Spinal cord (tissue), 10 donors: ENCODE measurements at places on chromosomes 3 and 15.

DNA sequence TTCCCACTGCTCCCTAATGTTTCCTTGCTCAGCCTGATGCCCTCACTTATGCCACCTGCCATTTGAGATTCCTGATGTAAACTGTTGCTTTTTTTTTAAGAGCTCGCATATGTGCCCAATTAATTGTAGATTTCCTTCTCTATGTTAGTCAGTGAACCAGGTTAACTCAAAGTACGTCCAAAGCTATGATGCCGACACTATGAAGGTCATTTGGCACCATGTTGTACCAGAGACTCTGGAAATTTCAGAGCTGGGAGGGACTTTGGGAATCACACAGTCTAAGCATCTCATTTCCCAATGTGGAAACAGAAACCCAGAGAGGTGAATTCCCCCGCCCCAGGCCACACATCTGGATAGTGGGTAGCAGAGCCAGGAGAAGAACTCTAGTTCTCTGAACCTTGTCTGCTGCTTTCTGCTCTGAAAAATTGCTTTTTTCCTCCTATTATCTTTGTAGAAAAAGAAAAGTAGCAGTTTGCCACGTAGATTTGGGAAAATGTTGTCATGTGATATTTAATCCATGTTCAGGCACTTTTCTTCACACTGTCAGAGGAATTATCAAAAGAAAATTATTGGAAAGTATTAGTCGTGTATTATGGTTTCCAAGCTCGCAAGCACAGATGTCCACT is 38.5 kb upstream of the TNFAIP8L3 start:
- no peak for DNase-seq

DNA sequence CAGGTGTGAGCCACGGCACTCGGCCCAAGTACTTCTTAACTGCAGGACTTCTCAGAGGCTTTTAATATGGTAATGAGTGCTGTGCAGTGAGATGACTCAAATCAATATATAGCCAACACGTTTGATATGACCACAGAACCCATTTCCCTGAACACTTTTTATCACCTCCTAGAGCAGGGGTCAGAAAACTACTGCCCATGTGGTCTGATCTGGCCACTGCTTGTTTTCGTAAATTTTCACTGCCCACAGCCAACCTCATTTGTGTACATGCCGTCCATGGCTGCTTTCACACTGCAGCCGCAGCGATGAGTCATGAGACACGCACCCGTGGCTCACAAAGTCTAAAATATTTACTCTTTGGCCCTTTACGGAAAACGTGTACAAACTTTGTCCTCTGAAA is 179.2 kb downstream of the RORA start:
- no peak for DNase-seq

DNA sequence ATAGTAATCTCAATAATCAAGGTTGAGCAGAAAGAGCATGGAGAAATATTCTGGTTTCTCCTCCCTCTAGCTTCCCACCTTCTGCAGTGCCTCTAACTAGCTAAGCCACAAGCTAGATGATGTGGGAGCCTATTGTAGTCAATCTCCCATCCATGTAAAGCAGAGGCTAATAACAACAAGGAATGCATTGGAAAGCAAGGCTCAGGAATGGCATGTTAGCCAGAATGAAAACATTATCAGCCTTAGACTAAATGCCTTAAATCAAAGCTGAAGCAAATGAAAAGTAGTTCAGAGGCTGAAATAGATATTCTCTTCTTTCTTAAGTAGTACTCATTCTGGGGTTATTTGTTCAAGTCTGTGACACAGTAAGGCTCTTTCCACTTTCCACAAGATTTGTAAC is 350.3 kb upstream of the DPPA4 start:
- no peak for DNase-seq

GRCh38 chr3:33250712-33251111 is 26.5 kb upstream of the FBXL2 start:
- no peak for DNase-seq

DNA sequence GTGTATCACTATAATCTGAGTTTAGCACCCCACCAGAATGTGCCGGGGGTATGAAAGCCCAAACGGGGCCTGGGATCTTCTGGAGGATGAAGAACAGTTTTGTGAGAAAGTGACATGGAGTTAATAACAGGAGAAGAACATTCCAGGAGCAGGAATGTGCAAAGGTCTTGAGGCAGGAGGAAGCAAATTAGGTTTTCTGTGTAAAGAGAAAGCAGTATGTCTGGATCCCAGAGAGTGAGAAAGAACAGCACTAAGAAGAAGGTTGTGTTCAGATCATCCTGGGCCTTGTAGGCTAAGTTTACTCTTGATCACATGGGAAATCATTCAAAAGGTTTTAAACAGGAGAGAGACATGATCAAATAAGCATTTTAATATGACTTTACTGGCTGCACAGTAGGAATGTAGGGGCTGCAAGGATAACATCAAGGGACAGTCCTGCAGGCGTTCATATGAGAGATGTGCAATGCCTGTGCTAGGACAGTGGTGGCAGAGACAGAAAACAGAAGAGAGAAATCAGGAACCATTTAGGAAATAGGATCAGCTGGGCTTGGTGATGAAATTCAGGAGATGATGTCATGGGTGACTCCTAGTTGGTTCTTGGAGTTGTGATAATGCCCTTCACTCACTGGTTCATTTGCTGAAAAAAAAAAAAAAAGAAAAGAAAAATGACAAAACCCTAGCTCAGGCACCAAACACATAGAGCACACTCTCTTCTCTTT is 113.5 kb downstream of the TNIK start:
- DNase-seq = no peak

DNA sequence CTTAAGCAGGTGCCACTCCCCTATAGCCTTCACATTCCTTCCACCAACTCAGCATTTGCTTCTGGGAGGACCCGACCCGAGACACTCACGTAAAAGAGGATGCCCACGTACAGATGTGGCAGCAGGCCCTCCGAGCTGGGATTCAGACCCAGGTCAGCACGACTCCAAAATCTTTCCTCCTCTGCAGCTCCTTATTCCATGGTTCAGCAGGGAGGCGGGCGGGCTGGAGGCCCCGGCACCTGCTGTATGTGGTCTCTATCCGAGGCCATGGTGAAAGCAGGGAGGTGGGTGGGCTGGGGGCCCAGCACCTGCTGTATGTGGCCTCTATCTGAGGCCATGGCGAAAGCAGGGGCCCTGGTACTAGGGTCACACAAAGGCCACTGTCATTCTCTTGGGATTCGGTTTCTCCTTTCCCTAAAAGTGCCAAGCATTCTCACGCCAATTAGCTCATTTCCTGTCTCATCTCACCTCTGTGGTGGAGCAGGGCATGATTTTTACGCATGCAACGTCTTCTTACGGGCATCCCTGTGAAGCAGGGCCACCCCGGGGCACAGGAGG is 5.9 kb upstream of the MUC4 start:
- no peak for DNase-seq

- no peak for DNase-seq
These were observed 99.6 kb downstream of the SLC25A26 start for GRCh38 chr3:66320390-66320789.

GRCh38 chr3:169143506-169143905 is 520.0 kb downstream of the MECOM start:
- DNase-seq = no peak

DNA sequence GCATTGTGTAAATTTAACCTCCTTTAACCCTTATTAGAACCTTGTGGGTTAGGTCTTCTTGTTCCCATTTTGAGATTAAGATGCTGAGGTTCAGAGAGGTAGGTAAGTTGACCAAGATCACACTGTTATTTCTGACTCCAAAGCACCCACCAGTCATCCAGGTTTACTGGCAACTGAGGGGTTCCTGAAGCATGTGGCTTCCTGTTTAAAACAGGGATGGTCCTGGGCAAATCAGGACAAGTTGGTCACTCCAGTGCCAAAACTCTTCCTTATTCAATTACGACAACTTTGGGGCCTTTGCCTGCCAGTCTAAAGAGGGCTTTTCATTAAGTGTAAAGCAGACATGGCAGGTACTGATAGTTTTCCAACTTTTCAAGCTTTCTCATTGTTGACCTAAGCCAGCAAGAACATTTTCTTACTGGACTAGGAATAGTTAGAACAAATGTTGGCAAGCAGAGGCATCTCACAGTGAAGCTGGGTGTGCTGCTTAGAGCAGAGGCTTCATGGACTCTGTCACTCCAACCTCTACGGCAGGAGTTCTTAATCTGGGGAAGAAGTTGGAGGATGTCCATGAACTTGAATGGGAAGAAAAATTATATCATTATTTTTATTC is 149.4 kb upstream of the ADAMTS9 start:
- no peak for DNase-seq

- no peak for DNase-seq
These were observed 78.9 kb downstream of the CPN2 start for GRCh38 chr3:194272221-194272620.

DNA sequence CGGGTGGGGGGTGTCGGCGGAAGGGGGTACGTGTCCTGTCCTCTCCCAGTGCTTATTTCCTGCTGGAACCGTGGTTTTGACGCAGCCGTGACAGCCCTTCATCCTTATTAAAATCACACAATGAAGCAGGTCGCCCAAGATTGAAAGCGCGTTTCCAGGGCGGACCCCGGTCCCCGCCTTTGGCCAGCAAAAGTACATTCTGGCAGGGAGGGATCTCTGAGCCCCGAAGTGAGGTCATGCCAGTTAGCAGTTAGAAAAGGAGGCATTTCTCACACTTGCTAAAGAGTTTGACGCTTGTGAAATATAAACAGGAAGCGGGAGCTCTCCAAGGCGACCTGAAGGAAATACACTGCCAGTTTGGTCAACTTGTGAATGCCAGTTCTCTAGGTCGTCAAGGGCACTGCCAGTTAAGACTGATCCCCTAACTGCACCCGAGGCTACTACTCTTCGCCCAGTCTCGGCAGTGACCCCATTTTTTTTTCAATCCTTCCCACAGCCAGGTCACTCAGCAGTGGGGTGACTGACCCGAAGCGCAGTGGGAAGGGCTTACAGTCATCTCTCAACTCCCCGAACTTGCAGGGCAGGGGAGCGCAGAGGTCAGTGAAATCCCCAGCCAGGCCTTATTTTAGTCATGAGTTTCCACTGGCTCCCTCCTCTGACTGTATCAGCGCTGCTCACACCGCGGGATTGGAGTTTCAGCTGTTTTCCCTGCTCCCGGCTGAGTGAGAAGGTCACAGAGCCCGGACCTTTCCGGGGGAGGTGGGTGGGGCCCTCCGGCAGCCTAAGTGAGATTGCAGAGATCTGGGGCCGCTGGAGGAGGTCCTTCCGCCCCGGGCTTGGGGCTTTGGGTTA is 2.0 kb upstream of the BHLHE40 start:
- DNase-seq = peak; percentile 46

DNA sequence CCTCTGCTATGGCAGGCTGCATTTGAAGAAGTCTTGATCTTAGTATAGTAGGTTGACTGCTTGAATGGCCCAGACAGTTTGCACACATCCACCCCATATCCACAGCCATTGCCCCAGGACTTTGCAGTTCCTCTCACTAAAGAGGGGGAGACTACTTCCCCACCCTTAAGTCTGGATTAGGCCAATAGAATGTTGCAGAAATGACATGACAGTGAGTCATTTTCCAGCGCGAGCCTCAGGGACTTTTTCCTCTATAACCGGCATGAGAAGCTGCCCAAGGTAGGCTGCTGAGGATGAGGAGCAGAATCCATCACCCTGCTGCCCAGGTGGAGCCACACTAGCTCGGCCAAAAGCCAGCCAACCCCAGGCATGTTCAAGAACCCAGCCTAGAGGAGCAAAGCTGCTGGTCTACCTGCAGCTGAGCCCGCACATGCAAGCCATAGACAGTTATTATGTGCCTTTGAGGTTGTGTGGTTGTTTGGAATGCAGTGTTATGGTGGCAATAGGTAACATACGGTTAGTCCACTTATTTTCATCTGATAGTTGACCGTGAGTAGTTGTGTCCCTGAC is 113.9 kb downstream of the TLE3 start:
- DNase-seq = no peak

DNA sequence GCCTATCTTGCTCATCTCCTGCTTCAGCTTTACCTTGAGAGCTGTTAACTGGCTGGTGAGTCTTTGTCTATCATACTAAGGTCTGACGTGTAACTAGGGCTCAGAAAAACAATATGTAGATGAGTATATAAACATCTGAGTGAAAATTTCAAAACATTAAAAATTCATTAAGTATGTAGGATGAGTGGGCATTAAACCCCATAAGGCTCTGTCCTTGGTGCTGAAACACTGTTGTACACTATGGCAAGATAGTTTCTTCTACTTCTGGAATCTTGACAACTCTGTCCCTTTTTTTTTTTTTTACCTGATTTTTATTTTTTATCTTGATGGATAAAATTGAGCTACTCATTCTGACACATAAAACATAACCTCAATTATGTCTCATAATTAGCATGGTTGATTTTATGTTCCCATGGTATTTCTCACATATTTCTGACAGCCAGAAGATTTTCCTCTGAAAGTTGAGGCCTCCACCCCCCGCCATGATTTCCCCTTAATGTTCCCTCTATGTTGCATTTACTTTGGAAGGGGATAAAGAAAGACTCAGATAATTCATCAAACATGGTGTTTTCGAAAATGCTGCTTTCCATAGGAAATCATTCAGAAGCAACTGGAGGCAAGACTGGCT is 54.3 kb downstream of the DGKG start:
- DNase-seq = no peak

GRCh38 chr3:182848906-182849305 is 55.6 kb downstream of the ATP11B start:
- no peak for DNase-seq

GRCh38 chr15:57442335-57442734 is 66.0 kb downstream of the CGNL1 start:
- DNase-seq = no peak

DNA sequence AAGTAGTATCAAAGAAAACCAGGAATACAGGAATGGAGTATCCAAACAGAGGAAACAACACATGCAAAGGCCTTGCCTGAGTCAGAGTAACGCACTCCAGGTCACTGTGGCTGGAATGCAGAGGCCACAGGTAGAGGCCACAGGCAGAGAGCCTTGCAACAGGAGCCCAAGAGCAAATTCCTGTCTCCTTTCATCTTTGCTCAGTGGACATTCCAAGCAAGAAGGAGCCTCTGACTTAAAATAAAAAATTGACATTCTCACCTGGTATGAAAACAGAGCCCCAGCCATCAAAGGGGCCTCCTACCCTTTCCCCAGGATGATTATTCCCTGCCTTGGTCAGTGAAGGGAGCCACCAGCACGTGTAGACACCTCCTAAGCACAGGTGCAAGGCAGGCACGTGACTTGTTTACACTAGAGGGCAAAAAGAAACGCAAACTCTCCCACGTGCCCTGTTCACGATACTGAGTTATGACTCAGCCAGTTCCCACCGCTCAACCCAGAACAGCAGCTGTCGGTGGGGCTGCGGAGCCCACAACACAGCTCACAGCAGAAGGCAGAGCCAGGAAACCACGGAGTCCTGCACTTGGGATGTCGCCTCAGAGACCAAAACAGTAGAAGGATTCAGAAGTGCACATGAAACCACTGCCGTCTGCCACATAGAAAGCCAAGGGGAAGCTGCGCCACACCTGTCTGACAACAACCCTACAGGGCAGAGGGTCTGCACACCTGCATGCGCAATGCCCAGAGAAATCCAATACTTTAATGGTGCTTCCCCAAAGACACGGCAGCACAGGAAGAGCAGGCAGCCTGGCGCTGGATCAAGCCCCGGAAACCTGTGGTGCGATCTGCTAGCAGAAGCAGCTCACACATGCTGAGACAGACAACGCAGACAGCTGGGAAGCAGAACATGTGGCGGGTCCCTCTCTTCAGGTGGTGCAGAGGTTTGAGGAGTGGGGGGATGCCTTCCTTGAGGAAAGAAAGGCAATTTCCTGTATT is 52.1 kb downstream of the ITGB5 start:
- DNase-seq = no peak
